ENCODE measurements at places on chromosomes 1 and 21.

DNA sequence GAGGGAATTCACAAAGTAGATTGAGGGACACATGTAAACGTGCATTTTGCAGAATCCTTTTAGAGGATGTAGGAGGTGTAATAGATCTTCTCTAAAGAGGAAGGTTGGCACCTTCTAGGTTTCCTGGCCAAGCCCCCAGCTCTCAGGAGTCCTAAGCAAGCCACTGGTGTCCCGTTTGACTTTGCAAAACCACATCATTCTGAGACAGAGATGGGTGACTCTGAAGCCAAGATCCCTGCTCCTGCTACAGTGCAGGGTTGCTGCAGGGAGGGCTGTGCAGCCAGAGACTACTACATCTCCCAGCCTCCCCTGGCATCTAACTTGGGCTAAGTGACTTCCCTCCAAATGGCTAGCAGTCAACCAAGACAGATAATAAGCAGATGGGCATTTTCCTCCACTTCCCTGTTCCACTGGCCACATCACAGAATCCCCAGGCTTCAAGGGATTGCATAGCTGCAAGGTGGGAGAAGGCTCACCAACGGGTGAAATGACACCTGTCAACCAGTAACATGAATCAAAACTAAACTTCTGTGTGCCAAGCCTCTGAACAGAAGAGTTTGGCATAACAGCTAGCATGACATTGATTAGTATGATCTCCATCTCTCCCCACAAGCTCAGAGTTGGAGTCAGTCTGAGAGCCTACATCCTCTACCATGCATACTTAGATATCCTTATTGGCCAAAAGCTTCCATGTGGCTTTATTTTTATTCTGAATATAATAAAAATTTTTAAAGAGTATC is 129.6 kb upstream of the COA6 start:
- H3K27ac ChIP-seq = no peak overlapping the region
- no peak for DNase-seq
- H3K4me1 ChIP-seq = no peaks in the 10 kb centered on the region
- H3K27me3 ChIP-seq = no peaks in the 10 kb centered on the region
- no peaks in the 10 kb centered on the region for H3K36me3 ChIP-seq

DNA sequence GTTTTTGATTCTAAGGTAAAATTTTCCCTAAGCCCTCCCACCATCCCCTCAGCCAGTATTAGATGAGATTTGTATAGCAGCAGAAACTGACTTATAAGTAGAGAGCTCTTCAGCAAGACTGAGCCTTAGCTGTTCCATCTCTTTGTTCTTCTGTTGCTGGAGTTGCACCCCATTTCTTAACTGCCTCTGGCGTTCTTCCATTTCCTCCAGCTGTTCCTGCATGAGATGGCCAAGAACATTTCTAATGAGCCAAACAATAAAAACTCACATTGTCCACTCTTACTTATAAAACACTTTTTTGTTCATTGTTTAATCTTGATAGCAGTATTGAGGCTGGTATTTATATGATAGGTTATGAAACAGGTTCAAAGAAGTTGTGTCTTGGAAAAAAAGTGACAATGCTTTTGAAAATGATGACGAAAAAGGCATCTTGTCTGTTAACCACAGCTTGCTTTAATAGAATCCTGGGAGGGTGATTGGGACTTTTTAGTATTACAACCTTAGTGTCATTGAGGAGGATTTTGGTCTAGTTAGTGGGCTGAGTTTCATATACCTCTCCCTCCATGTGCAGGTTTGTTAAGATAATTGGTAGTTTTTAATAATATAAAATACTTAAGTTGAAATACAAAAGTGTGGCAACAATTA is 18.3 kb downstream of the SYNC start:
- DNase-seq = peak; percentile 69
- H3K4me3 ChIP-seq = no peak overlapping the region
- no peak overlapping the region for H3K27ac ChIP-seq
- no peaks in the 10 kb centered on the region for H3K27me3 ChIP-seq
- H3K36me3 ChIP-seq = peaks cover 22% of the 10 kb centered on the region
- peaks cover 3% of the 10 kb centered on the region for H3K4me1 ChIP-seq

- no peaks in the 10 kb centered on the region for H3K27me3 ChIP-seq
- DNase-seq = peak; percentile 18
- H3K4me1 ChIP-seq = no peaks in the 10 kb centered on the region
- no peak overlapping the region for H3K4me3 ChIP-seq
Measured at GRCh38 chr1:235597867-235598553, 51.6 kb downstream of the GNG4 start.

DNA sequence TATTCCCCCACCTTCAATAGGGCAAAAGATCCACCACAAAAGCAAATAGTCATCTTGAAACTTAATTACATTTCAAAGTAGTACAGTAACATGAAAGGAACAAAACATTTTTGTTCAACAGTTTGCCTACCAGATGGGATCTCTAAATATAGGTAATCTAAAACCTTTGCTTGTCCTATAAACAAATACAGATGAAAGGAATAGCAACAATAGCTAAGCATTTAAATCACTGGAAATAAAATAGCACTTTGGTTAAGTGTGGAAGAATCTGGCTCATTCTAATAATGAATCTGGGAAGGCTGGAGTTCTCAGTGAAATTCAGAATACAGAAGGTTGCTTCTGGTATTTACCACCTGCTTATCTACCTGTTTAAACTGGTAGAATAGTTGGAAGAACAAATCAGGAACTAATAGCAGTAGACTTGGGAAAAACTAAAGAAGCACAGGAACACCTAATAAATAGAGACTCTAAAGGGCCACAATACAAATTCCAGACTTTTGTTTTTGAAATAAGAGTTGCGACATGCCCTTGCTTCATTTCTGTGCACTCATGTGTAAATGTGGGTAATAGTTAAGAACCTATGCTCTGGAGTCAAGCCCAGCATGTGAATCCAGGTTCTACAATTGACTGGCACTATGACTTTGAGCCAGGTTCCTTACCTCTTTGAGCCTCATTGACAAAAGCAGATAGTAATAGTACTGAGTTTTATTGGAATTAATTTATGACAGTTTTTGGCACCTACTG is 2.3 kb upstream of the LYPLAL1 start:
- no peak overlapping the region for H3K27ac ChIP-seq
- H3K4me1 ChIP-seq = peaks cover 15% of the 10 kb centered on the region
- DNase-seq = no peak
- H3K27me3 ChIP-seq = no peaks in the 10 kb centered on the region
- H3K4me3 ChIP-seq = no peak overlapping the region

All from endothelial cell of umbilical vein (primary cell).